ENCODE measurements at places on chromosomes 6 and 20.
A peak's percentile ranks its signal among the peaks of the same experiment; 100 is the strongest.

DNA sequence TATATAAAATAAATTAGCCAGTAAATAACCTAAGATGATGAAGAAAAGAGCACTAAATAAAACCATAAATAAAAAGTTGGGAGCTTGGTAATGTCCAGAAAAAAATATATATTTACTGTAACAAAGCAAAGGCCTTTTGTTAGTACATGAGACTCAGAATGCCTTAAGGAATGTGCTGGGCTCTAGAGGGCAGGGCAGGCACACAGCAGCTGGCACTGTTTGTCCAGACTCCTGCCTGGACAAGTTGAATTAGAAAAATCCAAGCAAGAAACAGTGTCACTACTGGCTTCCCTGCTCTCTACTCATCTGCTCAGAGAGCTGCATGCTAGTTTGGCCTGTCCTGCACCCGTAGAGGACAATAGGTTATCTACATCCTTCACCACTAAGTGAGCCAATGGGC lies 8.8 kb downstream of the DEFB129 start:
- no peak for DNase-seq

DNA sequence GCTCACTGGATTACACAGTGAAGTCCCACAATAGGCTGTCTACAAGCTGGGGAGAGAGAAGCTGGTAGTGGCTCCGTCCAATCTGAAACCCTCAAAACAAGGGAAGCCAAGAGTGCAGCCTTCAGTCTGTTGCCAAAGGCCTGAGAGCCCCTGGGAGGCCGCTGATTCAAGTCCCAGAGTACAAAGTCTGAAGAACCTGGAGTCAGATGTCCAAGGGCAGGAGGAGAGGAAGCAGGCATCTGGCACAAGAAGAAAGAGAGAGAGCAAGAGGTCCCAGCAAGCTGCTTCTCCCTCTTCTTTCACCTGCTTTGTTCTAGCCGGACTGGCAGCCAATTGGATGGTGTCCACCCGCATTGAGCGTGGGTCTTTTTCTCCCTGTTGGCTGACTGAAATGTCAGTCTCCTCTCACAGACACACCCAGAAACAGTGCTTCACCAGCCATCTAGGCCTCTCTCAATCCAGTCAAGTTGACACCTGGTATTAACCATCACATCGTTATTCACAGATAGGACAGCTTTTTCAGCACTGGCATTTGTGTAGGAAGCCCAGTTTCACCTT lies 51.2 kb downstream of the CRYBG1 start:
- DNase-seq, result no peak

- no peak for DNase-seq
These were observed 22.2 kb downstream of the RCAN2 start for GRCh38 chr6:46469021-46469420.

GRCh38 chr6:15279047-15279661 lies 33.3 kb downstream of the JARID2 start:
- DNase-seq, result no peak

GRCh38 chr20:47971058-47971791 lies 185.9 kb upstream of the SULF2 start:
- no peak for DNase-seq

DNA sequence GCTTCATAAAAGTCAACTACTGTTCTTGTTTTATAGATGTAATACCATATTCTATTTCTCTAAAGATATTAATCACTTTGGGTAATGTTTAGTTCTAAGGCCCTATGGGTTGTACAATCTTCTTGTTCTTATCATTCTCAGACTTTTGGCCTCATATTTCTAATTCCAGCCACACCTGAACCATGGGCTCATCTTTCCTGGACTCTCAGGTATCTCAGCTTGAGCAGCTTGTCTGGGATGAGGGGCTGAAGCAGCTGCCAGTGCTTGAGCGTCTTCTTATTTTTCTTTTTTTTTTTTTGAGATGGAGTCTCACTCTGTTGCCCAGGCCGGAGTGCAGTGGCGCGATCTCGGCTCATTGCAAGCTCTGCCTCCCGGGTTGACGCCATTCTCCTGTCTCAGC lies 150.2 kb downstream of the KIF6 start:
- DNase-seq, result no peak

DNA sequence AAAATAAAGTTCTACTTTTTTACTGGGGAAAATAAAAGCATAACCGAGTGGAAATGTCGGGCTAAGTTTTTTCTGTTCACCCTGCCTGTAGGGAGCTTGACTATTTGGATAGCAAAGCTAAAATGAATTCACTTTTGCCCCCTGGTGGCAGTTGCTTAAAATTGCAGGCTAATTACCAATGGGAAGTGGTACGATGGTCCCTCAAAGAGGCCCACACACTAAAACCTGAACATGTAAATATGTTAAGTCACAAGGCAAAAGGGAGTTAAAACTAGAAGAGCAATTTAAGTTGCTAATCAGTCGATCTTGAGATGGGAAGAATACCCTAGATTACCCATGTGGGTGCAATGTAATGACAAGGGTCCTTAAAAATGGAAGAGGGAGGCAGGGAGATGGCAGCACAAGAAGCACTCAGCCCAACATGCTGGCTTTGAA lies 916 bp upstream of the SUN5 start:
- DNase-seq, result peak; percentile 32

DNA sequence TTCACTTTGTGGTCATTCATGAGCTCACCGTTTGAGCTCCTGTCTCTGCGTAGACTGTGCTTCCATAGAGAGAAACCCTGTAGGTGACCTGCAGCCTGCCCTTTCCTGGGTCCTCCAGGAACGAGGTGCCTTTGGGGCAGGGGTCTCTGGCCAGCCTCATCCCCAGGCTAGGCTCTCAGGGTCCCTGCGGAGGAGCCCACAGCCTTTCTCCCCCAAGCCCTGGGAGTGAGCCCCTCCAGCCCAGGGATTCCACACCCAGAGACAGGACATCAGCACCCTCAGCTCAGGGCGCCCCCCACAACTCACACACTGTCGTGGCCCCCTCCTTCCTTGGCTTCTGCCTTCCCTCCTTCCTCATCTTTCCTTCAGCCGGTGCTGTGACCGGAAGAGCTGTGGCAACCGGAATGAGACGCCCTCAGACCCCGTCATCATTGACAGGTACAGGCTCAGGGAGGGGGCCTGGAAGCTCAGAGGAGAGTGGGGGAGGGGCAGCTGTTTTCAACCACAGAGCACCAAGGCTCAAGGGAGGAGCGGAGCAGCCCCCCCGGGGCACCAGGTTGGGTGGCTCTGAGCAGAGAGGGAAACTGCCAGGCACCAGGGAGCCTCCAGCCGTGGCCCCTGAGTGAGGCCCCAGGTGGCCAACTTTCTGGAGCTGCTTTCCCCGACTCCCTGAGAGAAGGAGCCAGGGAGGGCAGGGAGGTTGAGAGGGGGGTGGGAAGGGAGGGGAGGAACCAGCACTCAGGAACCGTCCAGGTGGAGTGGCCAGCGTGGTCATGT lies 16.8 kb downstream of the EBF4 start:
- no peak for DNase-seq

GRCh38 chr6:135955099-135955498 lies 103.6 kb downstream of the PDE7B start:
- no peak for DNase-seq

DNA sequence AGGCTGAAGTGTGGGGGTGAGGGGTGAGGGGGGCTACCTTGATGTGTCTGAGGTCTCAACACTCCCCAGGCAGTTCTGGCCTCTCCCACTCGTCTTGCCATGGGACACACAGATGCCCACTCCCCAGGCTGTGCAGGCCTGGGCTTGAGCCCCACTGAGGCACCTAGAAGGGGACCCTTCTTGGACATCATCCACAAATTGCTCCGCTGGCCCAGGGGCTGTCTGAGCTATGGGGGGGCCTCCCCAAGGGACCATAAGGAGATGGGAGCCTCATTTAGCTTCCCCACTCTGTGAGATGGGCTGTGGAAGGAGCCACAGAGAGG lies 155.5 kb upstream of the MLN start:
- no peak for DNase-seq

DNA sequence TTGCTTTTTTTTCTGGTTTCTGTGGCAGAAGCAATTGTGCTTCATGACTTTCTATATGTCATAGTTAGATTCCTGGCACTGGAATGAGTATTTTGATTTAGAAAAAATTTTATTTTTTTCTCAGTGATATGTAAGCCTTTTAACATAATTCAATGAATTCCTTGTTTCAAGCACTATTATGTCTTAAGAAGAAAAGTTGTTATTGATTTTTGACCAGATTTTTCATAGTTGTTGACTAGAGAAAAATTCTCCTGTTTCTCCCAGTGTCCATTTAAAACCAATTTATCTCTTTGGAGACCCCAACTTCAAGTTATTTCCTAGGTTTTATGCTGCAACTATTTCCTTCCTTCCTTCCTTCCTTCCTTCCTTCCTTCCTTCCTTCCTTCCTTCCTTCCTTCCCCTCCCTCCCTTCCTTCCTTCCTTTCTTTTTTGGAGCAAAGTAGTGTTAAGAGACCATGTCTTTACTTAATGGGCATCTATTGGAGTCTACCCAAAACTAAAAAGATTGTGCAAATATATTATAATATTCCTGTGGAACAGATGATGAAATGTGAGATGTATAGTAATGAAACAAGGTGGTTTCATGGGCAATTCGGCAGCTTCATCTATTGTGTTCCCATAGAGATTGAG lies 346.9 kb downstream of the RNF144B start:
- DNase-seq, result no peak

DNA sequence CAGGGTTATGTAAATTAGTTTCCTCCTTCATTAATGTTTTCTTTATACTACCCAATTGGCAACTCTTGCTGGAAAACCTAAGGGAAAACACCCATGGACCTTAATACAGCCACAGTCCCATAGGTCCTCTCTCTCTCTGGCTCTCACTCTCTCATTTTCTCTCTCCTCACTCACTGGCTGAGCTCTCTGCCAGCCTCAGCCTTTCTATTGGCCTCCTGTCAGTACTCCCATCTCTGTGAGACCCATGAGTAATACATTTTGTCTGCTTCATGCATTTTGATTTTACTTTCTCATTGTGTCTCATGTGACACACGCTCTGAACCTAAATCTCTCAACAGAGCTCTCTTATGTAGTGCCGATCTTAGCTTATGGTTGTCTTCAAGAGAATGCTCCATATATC lies 907.5 kb downstream of the C6orf118 start:
- DNase-seq, result no peak

DNA sequence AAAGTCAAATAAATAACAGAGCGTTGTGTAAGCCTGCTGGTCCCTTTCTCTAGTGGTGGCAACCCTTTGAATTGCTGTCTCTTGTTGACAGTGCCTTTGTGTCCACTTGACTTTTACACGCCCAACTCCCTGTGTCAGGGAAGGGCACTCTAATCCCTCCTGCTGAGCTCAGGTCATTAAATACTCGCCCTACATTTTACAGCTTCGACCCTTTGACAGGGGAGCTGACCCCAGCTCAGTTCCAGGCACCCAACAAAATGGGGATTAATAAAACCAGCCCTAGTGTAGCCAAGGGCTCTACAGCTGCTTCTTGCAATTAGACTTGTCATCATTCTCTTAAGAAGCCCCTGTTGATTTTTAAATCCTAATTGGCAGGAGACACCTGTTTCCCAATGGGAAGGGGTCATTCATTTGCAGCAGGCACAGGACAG lies 308.2 kb downstream of the EYA4 start:
- no peak for DNase-seq

GRCh38 chr6:5723841-5724691 lies 282.7 kb downstream of the NRN1 start:
- no peak for DNase-seq

- no peak for DNase-seq
These were observed 75.8 kb upstream of the TSHZ2 start for GRCh38 chr20:52896348-52896747.

DNA sequence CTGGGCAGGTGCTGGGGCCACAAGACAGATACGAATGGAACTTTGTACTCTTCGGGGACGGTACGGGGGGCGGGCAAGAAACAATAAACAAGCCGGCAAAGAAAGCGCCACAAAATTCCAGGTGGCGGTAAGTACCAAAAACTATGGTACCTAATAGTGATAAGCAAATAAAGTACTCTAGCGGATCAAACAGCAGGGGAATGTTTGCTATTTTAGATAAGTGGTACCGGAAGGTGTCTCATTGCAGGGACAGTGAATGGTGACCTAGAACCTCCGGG lies 15.1 kb upstream of the RIPK1 start:
- no peak for DNase-seq

DNA sequence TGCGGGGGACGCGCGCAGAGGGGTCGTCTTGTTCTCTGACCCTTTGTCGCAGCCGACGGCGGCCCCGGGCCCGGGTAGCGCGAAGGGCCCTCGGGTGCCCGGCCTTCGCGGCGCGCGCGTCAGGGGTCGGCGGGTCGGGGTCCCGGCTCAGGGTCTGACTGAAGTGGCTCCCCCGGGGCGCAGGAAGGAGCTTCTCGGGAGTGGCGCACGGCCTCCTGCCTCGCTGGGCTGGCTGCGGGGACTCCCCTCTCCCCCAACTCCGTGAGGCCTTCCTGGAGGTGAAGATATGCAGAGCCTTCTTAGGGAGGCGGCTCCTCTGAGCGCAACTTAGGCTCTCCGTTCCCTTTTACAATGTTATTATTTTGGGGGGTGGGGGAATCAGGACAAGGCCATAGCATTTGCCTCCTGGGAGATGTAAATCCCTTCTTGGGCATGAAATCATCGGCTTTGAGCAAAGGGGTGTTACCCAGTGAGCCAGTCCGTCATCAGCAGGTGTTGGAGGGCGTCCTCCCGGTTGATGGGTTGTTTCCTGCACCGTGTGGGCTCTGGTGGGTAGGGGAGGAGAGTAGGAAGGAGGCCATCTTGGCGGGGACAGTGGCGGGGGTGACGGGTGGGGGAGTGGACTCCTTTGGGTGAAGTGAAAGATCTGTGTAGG lies 523 bp downstream of the CDS2 start:
- DNase-seq, result peak; percentile 25

- DNase-seq, result no peak
These were observed 26.1 kb downstream of the NPEPL1 start for GRCh38 chr20:58718729-58719128.

GRCh38 chr6:21744331-21744730 lies 150.8 kb downstream of the SOX4 start:
- DNase-seq, result no peak

GRCh38 chr20:32354592-32355416 lies 3.3 kb upstream of the ASXL1 start:
- no peak for DNase-seq

DNA sequence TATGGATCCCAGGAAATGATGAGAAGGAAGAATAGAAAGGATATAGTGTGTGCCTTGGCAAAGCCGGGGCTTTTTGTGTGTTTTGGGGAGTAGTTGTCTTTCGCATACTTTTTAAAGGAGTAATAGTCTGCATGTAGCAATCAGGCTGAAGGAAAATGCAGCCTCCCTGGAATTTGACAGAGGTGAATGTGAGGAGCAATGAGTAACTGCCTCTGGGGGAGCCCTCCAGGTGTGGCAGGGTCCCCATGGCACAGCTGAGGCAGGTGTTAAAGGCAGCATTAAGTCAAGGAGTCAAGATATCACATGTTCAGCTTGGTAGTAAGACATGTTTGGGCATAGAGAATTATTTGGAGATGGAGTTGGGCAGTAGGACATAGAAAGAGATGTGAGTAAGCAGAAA lies 203.1 kb downstream of the C6orf118 start:
- DNase-seq, result no peak

DNA sequence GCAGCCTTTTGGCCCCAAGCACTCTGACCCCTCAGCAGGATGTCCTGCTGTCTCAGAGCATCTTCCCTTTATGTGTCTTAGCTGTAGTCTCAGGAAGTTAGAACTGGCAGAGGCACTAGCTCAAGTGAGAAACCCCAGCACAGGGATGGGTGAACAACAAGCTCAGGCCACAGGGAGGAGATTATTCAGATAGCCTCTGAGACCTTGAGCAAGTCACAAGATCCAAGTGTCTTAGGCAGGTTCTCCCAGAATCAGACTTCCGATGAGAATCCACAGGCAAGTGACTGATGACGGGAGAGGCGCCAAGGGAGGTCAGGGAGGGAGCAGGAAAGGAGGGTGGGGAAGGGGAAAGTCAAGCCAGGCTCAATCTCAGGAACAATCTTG lies 13.0 kb upstream of the SYNDIG1 start:
- DNase-seq, result no peak
